Stimulated activated CD8-positive, alpha-beta memory T cell treated with anti-CD3 and anti-CD28 coated beads, Interleukin-7, amount 100 ng/mL, for 24 hours (primary cell): ENCODE measurements at places on chromosomes 2 and 18.

GRCh38 chr2:241635756-241636155, 1.2 kb downstream of the THAP4 start:
- no peak for DNase-seq

- DNase-seq: no peak
Measured at GRCh38 chr18:80109676-80110078, 615 bp downstream of the ADNP2 start.

DNA sequence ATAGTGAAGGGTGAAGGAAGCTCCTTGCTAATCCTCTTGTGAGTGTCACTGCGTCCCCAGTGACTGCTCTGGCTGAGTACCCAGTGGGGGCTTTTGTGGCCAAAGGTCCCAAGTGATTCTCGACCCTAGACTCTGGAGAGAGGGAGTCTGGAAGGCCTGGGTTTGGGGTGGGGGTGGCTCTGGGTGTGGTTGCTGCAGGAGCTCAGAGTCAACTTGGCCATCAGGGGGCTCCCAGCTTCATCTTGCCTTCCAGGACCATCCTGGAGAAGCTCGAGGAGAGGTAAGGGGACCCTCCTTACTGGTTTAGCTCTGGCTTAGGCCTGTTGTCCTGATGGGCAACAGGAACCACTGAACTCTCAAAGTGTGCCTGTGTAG, 592 bp downstream of the PSD4 start:
- no peak for DNase-seq

DNA sequence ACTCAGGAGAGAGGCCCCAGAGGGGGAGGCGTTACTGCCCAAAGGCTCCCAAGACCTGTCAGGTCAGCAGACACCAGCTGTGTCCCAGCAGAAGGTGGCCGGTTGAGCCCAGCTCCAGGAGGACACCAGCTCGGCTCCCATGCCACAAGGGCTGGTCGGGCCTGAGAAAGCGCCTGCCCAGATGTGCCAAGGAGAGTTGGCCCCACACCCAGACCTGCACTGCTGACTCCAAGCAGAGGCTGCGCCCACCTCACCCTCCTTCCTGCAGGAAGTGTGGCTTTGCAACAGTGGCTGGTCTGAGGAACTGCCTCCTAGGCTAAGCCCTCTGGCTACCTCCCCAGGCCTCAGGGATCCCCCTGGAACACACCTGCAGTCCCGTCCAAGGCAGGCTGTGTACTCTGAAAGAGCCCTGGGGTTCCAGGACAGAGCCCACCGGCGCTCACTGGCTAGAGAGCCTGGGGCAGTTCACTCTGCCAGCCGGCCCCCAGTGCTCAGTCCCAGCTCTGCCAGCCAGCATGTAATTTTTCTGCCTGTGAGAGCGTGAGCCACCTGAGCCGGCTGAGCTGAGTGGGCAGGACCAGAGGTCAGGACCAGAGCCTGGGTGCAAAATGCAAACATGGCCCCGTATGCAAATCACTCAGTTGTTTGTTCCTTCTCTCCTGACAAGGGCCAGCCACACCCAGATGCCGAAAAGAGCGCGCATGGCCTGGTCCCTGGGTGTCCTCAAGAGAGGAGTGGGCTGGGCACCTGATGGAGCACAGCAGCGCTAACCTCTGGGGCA, 36.9 kb upstream of the PTMA start:
- no peak for DNase-seq

DNA sequence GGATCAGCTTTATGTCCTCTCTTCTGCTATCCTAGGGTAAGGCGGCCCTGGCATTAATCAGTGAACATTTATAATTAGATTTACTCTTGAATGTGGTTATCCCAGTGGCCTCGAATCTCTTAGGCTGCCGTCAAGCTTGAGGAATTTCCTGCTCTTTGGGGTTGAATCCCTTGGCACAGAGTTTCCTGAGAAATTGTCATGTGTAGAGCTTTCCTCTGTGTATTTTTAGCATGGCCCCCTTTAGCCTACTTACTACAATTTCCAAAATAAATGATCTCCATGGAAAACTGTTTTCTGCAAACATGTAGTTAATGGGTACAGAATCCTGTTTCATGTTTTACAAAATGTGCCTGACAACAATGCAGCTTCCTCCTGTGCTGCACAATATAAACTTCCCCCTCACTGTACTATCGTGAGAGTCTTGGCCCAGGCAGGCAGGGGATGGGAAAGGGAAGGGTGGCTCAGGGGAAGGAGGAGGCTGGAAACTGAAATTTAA, 18.1 kb downstream of the NCAPH start:
- DNase-seq: no peak

GRCh38 chr2:47690132-47690531, 92.8 kb upstream of the MSH6 start:
- DNase-seq: no peak

- no peak for DNase-seq
Measured at GRCh38 chr2:120094795-120095194, 81.9 kb downstream of the EPB41L5 start.

- no peak for DNase-seq
Measured at GRCh38 chr2:3644246-3644525, 13.8 kb upstream of the ALLC start.

DNA sequence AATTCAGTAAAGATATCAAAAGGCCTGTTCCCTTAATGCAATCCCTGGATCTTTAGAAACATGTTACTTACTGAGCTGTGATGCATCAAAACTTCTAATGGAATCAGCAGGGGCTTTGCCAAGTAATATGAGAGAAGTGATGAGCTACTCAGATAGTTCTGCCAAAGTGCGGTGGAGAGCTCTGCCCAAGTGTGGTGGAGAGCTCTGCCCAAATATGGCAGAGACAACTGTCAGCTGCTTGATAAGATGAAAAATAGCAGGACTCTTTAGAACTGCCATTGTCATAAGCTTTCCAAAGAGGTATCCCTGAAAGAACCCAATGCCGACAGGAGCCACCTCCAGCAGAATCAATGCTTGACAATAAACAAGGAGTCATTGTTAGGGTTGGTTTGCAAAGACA, 167.9 kb upstream of the SLC39A10 start:
- DNase-seq: no peak

DNA sequence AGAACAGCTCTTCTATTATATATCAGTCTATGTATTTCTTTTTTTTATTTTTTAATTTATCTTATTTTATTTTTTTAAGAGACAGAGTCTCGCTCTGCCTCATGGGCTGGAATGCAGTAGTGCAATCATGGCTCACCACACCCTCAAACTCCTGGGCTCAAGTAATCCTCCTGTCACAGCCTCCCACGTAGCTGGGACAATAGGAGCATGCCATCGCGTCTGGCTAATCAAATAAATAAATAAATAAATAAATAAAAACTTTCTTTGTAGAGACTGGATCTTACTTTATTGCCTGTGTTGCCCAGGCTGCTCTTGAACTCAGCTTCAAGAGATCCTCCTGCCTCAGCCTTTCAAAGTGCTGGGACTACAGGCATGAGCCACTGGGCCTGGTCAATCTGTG, 117.0 kb downstream of the RBMS1 start:
- DNase-seq: no peak

- no peak for DNase-seq
Measured at GRCh38 chr2:188695953-188696352, 278.2 kb upstream of the COL3A1 start.

- DNase-seq: no peak
Measured at GRCh38 chr18:76275727-76276313, 219.2 kb downstream of the ZNF516 start.

DNA sequence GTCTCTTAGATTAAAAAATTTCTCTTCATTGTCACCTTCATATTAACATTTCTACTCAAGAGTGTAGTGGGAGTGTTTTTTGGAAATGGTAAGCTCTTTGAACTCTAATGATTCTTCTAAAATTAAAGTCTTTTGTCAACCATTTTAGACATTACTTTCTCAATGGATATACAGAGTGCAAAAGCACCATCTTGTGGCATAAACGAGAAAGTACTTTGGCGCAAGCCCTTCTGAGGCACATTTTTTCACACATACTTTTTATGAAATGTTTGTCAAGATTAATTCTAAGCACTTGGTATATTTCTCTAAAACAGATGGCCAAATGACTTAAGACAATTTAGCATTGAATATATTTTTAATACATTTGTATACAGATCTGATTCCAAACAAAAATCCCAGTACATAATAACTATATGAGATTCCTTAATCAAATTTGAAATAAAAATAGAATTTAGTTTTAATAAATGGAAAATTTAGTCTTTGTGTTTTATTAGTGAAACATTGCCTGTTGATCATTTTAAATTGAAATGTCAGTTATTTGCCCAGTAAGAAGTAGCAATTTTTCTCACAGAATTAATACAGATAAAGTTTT, 63.3 kb upstream of the GALNT5 start:
- no peak for DNase-seq

DNA sequence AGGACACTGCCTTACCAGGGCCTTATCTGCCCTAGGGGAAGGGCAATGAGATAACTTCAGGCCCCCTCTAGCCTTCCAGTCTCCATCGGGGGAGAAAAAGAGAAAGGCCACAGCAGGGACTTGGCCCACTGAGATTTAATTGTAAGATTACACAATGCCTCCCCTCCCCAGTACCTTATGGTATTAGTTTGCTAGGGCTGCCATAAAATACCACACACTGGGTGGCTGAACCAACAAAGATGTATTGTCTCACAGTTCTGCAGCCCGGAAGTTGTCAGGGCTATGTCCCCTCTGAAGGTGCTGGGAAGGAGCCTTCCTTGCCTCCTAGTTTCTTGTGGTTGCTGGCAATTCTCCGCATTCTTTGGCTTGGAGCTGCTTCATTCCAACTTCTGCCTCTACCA, 34.8 kb upstream of the SPATA3 start:
- no peak for DNase-seq

DNA sequence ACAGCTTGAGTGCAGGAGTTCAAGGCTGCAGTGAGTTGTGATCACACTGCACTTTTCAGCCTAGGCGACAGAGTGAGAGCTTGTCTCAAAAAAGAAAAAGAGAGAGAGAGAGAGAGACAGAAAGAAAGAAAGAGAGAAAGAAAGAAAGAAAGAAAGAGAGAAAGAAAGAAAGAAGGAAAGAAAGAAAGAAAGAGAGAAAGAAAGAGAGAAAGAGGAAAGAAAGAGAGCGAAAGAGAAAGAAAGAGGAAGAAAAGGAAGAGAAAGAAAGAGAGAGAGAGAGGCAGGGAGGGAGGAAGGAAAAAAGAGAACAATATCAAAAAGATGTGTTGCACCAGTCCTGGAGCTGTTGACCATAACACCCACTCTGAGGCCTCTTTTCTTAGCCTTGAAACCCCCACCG, 89.8 kb upstream of the MBOAT2 start:
- DNase-seq: no peak

- no peak for DNase-seq
Measured at GRCh38 chr2:120871881-120872620, 136.4 kb downstream of the GLI2 start.

- no peak for DNase-seq
Measured at GRCh38 chr2:206225435-206226232, 48.8 kb upstream of the ZDBF2 start.
